ENCODE measurements at places on chromosomes 3 and 15.

DNA sequence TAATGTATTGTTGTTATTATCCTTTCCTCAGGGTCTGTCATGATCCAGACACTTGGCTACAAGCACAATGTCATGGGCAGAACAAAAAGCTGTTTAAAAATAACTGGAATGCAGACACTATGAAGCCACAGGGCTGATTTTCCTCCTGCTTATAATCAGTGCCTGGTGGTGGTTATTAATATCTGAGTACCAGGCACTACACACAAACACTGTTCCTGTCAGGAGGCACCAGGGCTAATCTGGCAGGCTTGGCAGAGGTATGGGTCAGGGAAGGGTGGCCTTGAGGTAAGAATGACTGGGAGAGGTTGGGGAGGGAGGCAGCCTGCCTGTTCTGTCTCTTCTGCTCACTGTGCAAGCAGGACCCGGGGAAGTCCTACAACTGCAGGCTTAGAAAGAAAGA lies 67.2 kb downstream of the WDR76 start:
- DNase-seq: no peak

GRCh38 chr3:184325715-184326369 lies 11.4 kb downstream of the EIF4G1 start:
- DNase-seq: no peak

GRCh38 chr3:9015250-9015649 lies 52.0 kb upstream of the RAD18 start:
- DNase-seq: no peak

GRCh38 chr3:116322750-116323375 lies 122.4 kb downstream of the LSAMP start:
- DNase-seq: no peak

GRCh38 chr3:124986192-124987143 lies 51.9 kb upstream of the MUC13 start:
- no peak for DNase-seq

- peak; percentile 89 for DNase-seq
Observed at GRCh38 chr3:126654571-126655383, at the start of gene TXNRD3. TXNRD3 (minus strand) TSS chr3:126655124.

DNA sequence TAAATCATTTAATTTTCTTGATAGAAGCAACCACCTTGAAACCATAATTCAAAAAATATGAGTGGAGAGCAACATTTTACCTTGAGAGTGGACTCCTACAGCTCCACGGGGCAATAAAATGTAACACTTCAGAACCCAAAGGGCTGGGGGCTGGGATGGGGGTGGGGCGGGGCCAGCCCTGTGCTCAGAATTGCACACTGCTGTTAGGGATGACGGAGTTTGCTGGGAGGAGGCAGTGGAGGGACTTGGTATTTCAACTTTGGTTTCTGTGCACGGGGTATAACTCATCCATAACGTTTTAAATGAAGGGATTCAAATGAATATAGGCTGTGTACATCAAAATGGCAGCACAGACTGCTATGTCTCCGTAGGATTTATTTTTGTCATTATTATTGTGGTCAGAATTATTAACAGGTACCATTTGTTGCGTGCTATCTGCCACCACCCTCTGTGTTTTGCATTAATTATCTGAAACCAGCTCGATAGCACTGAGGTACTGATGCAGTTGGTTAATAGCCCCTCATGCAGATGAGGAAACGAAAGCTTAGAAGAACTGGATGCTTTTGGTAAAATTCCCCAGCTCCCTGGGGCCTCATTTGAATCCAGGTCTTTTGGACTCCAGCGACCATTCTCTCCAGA lies 29.4 kb upstream of the WNT5A start:
- no peak for DNase-seq

DNA sequence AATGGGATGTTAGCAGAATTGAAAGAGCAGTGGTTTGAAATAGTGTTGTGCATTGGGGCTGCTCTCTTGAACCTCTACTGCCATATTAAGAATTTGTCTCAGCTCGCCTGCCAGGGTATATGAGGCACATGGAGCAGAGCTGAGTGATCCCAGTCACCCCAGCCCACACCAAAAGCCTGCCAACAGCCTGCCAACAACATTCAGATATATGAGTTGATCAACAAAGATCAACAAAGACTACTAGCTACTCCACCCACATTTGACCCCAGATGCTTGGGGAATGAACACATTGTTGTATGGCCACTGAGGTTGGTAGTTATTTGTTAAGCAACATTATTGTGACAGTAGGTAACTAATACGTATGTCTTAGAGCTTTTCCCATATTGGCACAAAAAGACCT lies 570.9 kb upstream of the IL12A start:
- no peak for DNase-seq

DNA sequence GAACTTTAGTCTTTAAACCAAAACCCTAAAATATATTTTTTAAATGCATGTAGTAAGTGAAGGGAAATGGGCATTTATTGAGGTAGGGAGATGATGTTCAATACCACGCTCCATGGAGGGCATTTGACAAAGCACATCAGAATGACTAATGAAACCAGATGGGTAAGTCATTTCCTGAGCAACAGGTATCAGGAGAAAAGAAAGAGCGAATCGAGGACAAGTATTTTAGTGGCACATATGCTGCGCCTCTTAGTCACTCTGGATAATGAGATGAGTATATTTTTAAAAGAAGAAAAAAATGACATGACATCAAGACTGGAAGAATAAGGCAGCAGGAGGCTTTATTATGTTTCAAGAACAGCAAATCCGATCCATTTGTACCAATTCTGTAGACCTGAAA lies 129.0 kb upstream of the ARHGEF3 start:
- no peak for DNase-seq

DNA sequence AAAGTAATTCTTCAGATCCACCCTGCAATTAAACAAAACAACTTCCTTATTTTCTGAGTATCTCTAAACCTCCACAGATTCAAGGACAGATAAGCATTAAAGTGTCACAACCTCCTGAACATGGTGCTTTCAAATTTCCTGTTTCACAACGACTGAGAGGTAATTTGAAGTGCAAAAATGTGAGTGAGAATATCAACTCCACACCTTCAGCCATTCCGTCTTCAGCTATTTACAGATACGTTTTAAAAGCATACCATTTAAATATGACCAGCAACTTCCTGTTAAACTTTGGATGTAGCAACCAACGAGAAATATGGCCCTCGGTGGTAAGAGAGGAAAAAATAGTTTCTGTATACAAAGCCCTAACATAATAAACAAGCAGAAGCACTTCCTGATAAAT lies 32.1 kb upstream of the PCSK6 start:
- no peak for DNase-seq

- no peak for DNase-seq
Observed at GRCh38 chr3:179739816-179740594, 87.2 kb downstream of the USP13 start.

- no peak for DNase-seq
Observed at GRCh38 chr15:40942878-40943277, 10.4 kb upstream of the CHAC1 start.

GRCh38 chr3:13134166-13134878 lies 61.1 kb upstream of the IQSEC1 start:
- peak; percentile 30 for DNase-seq

DNA sequence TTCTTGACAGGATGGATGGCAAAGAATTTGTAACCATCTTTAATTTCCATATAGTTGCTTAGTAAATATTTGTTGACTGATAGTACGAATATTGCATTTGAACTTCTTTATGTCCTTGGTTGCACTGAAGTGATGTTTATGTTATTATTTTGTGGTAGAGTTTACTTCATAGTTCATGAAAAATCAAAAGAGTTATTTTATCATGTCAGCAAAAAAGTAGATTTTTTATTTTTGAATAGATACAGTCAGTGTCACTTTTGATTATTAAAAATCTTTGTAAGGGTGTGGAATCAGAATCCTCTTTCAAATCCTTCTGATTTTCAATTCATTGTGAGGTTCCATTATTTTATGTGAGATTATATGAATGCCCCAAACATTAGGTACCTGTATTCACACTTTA lies 35.0 kb downstream of the FILIP1L start:
- DNase-seq: no peak

- no peak for DNase-seq
Observed at GRCh38 chr3:6089780-6090179, 771.1 kb upstream of the GRM7 start.

GRCh38 chr3:50165910-50166538 lies 10.9 kb downstream of the SEMA3F start:
- no peak for DNase-seq

- no peak for DNase-seq
Observed at GRCh38 chr3:16908016-16908807, 23.5 kb downstream of the PLCL2 start.

DNA sequence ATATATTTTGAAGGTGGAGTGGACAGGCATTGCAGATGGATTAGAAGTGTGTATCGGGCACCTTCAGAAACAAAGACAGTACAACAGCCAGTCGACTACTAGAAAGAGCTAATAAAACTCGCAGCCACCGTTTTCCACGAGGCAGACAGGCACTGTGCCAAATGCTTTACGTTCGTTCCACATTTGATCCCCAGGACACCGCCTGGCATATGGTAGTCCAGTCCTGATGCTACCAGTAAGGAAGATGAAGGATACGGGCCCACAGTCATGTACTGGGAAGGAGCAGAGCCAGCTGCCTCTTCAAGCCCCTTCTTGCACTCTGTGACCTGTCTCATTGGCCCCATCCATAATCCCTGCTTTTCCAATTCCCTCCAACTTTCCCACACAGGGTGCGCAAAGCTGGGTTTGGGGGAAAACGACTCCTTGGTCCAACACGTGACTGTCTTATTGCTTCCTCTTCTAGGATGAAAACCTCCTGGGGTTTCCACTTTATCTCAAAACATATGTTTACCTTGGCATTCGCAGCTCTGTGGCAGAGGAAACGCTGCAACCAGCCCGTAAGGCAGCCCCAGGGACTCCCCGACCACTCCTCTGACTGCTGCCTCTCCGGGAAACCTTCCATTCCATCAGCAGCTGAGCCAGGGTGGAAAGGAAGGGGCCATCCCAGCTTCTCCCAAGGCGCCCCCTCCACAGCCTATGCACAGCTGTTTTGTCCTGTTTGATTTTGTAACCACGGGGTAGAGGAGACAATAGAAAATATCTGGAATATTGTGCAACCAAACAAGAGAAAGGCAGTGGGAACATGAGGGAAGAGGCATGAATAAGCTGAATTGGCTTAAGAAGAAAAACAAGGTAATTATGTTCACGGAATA lies 107.4 kb downstream of the ADAMTS17 start:
- no peak for DNase-seq

- no peak for DNase-seq
Observed at GRCh38 chr15:96339619-96340347, 9.3 kb downstream of the NR2F2 start.

GRCh38 chr3:81643721-81644120 lies 117.7 kb downstream of the GBE1 start:
- no peak for DNase-seq

DNA sequence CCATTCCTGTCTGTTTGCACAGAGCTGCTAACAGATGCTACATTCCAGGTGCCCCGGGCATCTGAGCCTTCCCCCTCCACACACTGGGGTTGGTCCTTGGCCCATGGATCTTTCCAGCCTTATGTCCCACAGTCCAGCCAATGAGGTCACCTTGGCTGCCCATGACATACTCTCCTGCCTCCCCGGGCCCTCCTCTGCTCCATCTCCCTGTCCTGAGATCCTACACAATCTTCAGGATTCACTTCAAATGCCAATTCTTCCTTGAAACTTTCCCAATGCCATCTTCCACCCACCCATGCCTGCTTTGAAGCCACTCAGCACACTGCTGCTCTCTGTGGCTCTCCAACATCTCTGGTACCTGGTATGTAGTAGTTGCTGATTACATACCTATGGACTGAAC lies 4.3 kb downstream of the CHRNA3 start:
- peak; percentile 29 for DNase-seq

DNA sequence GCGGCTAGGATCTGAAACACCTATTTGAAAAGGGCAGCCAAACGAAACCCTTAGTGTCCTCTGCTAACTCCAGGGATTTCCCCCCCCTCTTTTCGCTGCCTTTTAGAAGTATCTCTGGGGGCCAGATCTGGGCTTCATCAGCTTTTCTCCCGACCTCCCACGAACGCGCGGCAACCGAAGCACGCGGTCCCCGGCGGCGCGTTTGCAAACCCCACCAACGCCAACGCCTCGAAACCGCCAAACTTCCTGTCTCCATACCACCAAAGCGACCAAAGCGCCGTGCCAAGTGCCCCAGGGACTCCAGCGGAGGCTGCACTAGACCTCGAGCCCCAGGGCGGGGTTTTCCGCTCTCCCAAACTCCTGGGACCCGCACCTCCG lies 155.8 kb upstream of the FRMD4B start:
- no peak for DNase-seq

DNA sequence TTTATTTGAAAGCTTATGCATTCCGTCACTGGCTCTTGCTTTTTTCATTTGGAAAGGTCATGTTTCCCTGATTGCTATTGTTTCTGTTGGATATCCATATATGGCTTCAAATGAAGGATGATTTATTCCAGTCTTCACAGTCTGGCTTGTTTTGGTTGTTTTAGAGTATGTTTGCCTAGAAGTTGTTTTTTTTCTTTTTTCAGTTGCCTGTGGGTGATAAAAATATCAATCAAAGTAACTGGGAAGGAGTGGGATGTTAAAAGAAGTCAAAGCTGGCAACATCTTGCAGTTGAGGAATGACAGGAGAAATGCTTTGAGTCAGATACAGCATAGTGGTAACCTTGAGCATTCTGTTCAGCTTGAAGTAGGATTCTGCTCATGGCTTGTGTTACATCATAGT lies 610.5 kb downstream of the PLOD2 start:
- no peak for DNase-seq

DNA sequence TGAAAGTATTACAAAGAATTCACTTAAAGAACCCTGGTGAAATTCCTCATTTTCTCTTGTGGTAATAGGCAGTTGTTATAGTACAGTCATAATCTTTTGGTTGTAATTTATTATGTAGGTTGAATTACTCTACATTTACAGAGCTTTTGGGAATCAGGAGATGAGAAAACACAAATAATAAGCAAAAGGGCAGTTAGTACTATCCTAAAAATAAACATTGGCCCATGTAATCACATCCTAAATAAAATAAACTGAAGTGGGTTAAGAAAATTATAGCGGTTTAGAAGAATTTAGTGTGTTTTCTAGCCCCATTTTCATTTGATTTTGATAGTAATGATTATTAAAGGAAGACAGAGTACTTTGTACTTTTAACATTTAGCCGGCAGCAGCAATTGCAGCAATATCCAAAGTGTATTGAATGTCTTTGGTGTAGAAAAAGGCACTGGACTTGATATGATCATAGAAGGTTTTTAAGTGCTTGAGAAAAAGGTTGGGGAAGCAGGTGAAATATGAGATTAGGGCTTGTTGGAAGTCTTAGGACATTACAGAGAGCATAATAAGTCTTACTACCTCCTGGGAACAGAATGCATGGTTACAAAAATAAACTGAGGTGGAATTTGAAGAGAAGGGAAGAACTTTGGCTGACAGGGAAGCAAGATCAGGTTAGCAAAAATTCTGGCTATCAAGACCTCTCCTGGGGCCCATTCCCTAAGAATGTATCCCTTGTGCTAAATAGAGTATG lies 79.9 kb downstream of the MBNL1 start:
- no peak for DNase-seq

DNA sequence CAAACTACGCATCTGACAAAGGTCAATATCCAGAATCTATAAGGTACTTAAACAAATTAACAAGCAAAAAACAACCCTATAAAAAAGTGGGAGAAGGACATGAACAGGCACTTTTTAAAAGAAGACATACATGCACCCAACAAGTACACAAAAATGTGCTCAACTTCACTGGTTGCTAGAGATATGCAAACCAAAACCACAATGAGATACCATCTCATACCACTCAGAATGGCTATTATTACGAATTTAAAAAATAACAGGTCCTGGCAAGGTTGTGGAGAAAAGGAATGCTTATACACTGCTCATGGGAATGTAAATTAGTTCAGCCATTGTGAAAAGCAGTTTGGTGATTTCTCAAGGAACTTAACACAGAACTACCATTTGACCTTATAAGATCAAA lies 175.6 kb upstream of the MLF1 start:
- DNase-seq: no peak

- no peak for DNase-seq
Observed at GRCh38 chr3:124552224-124552623, 178.0 kb upstream of the UMPS start.

Measured in activated CD8-positive, alpha-beta memory T cell treated with anti-CD3 and anti-CD28 coated beads, Interleukin-2, amount 50 U/mL, for 48 hours (primary cell).